Choroid plexus epithelial cell (primary cell): ENCODE measurements at places on chromosomes 7 and 10.

DNA sequence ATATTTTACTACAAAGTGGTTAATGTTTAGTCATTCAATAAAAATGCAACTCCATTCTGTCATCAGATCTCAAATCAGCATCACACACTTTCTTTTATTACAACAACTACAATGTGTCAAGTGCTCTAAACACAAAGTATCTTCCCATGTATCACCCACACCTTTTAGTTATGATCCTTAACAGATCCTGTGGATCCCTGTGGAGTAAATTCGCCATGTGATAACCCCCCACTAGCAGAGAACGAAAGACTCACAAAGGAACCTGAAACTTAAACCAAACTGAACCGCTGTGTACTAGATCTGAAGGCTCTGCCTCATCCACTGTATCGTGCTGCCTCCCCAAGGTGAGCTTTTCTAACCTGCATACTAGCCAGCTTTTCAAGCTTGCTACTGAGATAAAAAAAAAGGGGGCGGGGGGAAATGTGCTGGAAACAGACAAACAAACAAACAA is 1.7 kb downstream of the DPY19L1 start:
- DNase-seq: peak; percentile 77

- DNase-seq: no peak
These were observed 291.8 kb downstream of the AHR start for GRCh38 chr7:17590221-17590620.

DNA sequence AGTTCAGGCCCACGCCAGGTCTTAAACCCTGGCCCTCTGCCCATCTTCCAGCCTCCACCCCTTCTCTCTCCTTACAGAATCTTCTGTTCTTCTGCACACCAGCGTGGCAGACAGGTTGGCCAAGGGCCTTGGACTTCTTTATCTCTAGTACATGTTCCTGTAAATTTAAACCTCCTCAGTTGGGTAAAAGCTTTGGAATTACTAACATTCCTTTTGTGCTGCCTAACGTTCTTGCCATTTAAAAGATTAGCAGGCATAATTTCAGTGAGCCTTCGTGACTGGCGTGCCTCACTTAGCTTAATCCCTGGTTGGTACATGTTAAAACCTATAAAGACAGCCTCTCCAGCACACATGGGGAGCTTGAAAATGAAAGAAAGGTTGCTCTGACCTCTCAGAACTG is 192.2 kb downstream of the CUX1 start:
- peak; percentile 59 for DNase-seq

GRCh38 chr10:24950439-24950838 is 2.0 kb downstream of the PRTFDC1 start:
- DNase-seq: no peak

DNA sequence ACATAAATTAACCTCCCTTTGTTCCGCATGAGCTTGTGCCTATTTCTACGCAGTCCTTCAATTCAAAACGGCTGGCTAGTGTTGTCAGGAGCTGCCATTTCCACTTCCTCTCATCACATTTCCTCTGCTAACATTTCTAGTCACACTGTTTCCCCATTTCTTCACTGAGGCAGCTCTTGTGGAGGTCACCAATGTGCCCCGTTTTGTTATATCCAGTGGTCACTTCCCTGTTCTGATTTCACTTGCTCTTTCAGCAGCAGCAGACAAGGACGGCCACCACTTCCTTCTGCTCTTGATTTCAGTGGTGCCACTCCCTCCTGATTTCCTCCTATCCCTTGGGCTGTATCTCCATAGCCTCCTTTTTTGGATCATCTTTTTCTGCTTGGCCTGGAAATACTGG is 64.8 kb upstream of the SEC61G start:
- no peak for DNase-seq

- DNase-seq: no peak
These were observed 7.9 kb downstream of the LUC7L2 start for GRCh38 chr7:139367438-139368155.

GRCh38 chr7:21377545-21377944 is 50.3 kb upstream of the SP4 start:
- DNase-seq: no peak

DNA sequence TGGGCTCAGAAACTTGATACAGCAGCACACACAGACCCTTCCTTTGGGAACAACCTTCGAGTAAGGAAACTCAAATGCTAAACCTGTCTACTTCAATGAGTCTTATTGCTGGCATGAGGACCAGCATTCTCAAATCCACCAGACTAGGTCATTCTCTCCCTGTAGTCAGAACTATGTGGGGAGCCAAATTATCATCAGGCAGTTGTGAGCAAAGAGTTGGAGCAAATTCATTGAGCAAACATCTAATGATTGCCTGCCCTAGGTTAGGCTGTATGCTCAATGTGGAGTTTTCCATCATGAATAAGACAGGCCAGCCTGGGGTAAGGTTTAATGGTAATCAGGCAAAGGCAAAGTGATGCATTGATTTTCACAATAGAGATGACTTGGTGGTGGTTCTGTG is 3.6 kb downstream of the EPDR1 start:
- no peak for DNase-seq

- no peak for DNase-seq
These were observed 101.2 kb upstream of the APBB1IP start for GRCh38 chr10:26336979-26337378.

GRCh38 chr7:158538156-158538946 is 49.3 kb downstream of the PTPRN2 start:
- DNase-seq: no peak

- peak; percentile 85 for DNase-seq
These were observed 15.1 kb downstream of the LSMEM1 start for GRCh38 chr7:112495810-112496462.

- peak; percentile 88 for DNase-seq
These were observed 74.6 kb downstream of the CUL1 start for GRCh38 chr7:148773334-148773733.

DNA sequence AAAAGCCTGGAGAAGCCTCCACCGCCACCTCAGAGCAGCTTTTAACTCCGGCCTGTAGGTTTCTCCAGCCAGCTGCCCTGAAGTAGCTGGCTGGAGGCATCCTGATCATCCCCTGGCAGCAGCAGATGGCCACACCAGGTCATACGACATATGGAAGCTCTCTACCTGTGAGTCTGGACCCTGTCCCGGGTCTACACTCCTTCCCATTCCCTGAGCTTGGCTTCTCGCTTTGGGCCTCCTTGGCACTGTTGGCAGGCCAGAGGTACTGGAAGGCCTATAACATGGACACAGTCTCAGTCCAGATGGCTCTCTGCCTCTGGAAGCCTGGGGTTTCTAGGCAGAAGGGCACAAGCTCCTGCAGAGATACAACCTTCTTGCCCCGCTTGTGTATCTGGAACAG is 43.5 kb upstream of the TRIM8 start:
- DNase-seq: no peak

- DNase-seq: peak; percentile 36
These were observed 242.9 kb upstream of the CXCL12 start for GRCh38 chr10:44627591-44628354.

DNA sequence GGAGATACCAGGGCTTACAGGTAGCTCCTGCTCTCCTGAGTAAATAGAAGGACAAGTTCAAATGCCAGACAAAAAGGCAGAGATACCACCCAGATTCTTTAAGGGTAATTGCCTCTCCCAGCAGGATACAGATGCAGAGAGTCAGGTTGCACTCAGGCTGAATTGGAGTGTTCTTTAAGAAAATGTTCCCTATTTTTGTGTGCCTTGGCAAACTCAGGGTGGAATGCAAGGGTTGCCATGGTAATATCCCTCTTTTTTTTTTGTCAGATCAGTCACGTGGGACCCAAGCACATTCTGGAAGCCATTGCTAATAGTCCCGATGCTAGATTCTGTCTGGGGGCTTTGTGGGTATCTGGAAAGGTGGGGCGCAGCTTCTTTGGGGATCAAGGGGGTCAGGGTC is 628.0 kb downstream of the CALN1 start:
- no peak for DNase-seq

GRCh38 chr10:128081720-128082119 is 44.5 kb downstream of the MKI67 start:
- peak; percentile 10 for DNase-seq

- DNase-seq: no peak
These were observed 45.9 kb downstream of the TMEM270 start for GRCh38 chr7:73906874-73907273.

GRCh38 chr7:28608731-28609130 is 196.4 kb downstream of the CREB5 start:
- DNase-seq: peak; percentile 30

DNA sequence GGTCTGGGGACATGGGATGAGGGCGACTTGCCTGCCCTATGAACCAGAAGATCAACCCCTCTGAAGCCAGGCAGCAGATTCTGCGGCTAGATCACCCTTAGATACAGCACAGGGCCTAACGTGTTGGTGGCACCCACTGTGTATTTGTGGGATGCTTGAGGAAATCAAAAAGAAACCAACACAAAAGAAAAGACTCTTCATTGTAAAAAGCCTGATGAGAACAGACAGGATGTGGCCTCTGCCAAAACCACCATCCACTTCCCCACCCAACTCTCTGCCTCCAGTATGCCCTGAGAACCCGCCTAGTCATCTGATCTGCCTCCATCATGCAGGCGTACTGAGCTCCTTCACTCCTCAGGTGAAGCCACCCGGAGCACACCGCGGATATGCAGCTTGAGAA is 97.2 kb upstream of the INSYN2A start:
- no peak for DNase-seq

DNA sequence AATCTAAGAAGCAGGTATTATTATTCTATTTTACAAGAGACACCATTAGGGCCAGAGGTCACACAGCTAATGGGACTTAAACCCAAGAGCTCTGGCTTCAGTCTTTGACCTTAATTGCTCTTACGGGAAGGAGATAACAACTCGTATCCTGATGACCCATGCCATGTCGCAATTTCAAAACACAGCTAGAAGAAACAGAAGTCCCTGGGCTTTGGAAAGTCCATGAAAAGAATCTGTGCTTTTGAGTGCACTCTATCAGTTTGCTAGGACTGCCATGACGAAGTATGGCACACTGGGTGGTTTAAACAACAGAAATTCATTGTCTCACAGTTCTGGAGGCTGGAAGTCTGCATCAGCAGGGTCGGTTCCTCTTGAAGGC is 247.8 kb upstream of the AOAH start:
- no peak for DNase-seq

- DNase-seq: no peak
These were observed 23.2 kb downstream of the PPP1R17 start for GRCh38 chr7:31710171-31710570.

GRCh38 chr7:146645383-146645976 is 528.9 kb downstream of the CNTNAP2 start:
- DNase-seq: no peak

DNA sequence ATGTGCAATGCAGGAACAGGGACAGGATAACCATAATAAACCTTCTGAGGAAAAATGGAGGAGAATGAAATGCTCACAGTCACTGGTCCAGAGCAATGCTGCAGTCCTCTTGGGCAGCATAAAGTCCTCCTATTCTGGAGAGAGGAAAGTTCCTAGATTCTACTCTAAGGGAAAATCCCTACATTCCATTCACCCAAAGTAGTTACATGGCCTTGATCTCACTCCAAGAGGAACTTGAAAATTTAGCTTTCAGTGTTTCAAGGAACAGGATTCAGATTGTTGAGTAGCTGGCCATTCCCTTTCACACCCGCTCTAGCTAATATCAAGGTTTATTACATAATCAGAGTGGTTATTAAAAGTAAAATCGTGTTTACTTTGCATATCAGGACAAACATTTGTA is 168.3 kb downstream of the CHRM2 start:
- DNase-seq: peak; percentile 13

- DNase-seq: no peak
These were observed 37.0 kb downstream of the EPDR1 start for GRCh38 chr7:37957221-37957970.

GRCh38 chr7:94311515-94311914 is 83.2 kb upstream of the COL1A2 start:
- DNase-seq: peak; percentile 50
